ENCODE measurements at places on chromosomes 6 and 20.

DNA sequence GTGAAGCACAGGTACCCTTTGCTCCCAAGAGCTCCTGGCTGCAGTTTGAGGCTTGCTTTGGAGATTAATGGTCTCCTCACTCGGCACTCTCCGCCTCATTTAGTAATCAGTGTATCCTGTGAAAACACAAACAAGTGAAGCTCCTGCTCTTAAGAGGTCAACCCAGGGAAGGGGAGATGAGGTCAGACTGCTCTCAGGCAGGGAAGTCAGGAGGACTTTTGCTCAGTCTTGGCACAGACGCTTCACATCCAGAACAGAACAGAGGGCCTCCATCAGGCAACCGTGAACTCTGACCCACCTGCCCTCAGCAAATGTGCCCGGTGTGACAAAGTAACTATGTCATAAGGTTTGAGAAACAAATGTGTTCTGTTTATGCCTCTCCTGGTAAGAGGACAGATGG, 428.8 kb upstream of the JARID2 start:
- no peak for DNase-seq

GRCh38 chr6:127102299-127102698, 16.2 kb upstream of the RSPO3 start:
- DNase-seq: peak; percentile 98

DNA sequence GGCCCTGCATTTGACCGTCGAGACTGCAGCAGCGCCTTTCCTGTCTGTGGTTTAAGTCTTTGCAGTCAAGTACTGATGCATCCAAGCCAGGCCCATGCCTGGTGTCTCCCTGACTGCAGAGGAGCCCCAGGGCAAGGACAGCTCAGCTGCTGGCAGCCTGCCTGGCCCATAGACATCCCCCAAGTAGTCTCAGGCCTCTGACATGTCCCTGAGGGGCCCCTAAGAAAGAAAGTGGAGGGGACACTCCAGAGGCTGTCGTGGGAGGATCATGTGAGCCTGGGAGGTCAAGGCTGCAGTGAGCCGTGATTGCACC, 18.0 kb downstream of the HRH3 start:
- peak; percentile 47 for DNase-seq

GRCh38 chr6:36436466-36436865, 6.2 kb downstream of the PXT1 start:
- peak; percentile 88 for DNase-seq

- peak; percentile 67 for DNase-seq
These were observed 92.3 kb upstream of the ELOVL5 start for GRCh38 chr6:53441035-53441493.

GRCh38 chr6:44149369-44150012, 9.1 kb upstream of the CAPN11 start:
- DNase-seq: no peak

DNA sequence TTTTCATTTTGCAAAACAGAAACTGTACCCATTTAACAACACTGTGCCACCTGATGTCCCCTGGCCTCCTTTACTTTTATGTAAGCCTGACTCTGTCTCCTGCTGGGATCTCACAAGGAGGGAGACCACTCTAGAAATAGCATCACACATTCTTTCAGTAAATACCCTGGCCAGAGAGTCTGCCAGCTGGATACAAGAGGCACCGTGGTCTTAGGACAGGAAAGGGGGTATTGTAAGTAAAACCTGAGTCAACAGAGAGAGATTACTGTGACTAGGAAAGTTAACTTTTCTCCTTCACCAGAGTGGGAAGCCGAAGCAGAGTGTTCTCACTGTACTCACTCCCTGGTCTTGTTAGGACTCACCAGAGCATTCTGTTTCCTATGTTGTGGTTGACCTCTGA, 27.8 kb downstream of the CMTR1 start:
- DNase-seq: no peak

GRCh38 chr6:150183966-150184365, 41.1 kb downstream of the PPP1R14C start:
- no peak for DNase-seq

- DNase-seq: peak; percentile 67
These were observed 492.0 kb upstream of the MARCKS start for GRCh38 chr6:113365191-113365590.

GRCh38 chr6:34600101-34600500, 44.0 kb upstream of the SPDEF start:
- DNase-seq: no peak

DNA sequence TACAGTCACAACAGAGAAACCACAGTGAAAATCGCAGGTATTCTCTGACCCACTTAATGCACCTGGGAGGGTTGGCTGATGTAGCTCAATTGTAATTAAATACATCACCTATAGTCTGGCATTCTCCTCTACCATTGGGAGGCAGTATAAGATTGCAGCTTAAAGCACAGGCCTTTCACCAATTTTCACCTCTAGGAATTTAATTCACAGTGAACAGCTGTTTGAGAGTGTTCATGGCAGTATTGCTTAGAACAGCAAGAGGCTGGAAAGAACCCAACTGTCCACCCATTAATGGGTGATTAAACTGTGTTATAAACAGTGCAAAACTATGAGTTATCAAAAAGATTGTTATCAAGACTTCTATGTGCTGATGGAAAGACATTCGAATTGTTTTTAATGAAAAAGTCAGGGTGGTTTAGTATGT, 2.0 kb downstream of the EDEM2 start:
- peak; percentile 62 for DNase-seq

DNA sequence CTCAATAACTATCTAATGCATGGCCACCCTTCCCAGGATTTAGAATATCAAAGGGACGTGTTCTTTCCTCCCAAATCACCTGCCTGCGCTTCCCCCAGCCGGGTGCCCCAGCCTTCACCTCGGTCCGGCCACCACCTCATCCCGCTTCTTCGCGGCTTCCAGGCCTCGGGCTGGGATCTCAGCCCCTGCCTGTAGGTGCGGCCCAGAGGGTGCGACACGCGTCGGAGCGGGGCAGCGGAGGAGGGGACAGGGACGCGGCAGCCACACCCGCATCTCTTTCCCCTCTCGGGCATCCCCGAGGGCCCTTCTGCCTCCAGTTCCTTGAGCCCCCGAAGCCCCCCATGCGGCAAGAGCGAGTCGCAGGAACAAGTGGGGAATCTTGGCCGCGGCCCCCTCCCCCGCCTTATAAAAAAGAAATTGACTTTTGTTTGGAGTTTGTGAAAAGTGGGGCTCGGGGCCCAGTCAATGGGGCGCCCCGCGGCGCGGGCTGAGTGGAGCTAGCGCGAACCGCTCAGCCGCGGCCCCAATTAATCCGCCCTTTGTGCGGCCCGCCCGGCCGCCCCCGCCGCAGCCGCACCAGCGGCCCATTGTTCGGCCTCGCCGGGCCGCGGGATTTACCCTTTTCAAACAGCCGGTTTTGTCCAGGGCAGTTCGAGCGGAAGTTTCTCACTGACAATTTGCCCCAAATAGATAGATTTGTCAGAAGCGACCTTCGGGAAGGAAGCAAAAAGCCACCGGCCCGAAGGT, 8.4 kb upstream of the NR2E1 start:
- no peak for DNase-seq

DNA sequence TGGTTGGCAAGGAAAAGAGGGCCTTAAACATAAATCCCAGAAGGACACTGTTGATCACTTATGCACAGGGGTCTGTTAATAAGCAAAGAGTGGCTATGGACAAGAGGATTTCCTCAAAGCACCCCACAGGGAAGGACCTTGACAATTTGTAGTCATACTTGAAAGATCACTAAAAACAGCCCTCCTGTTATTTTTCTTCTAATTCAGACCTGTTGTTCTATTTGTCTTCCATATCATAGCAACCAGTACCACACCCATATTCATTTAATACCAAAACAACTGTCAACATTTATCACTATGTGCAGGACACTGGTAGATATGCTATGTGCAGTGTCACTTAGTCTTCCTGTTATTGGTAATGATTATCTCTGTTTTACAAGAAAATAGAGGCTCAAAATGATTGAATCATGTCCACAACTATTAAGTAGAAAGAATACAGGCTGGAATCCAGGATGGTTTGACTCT, 3.2 kb upstream of the DYNLRB1 start:
- no peak for DNase-seq

- no peak for DNase-seq
These were observed 235.8 kb downstream of the EPHA7 start for GRCh38 chr6:93183531-93183972.

- DNase-seq: no peak
These were observed 15.7 kb upstream of the SSTR4 start for GRCh38 chr20:23019403-23019802.

DNA sequence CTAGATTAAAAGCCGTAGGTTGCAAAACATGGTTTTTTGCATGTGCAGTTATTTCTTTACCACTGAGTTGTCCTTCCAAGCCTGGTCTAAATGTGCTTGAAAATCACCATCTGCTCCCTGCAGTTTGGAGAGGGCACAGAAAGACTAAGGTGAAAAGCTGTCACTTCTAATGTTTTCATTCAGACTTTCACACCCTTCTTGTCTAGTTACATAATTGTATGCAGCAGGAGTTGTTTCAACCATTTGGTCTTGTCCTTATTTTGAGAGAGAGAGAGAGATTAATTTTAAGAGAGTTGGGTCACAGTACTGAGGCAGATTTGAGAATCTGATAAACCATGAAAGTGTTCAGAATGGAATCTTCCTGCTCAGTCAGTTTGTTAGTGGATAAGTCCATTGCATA, 82.5 kb downstream of the ARID1B start:
- DNase-seq: no peak

DNA sequence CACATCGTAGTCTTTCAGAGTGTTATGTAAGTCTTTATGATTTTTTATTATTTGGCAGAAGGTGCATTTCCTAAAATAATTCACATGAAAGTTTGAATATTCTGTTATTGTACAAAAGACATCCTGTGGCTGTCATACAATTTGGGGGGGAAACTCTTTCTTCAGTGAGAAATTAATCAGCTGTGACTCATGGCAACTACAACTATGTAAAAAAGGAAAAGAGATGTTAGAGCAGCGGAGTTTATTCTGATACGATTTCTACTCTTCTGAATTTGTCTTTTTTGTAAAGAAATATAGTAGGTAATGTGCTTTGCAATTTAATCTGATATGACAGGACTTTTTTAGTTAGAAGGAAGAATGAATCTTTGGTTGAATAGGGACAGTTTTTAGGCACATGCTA, 14.2 kb downstream of the COL19A1 start:
- DNase-seq: peak; percentile 3
